ENCODE measurements at places on chromosomes 7 and 10. TPM values are rescaled to one million over a fixed set of nuclear protein-coding genes. Genes with fewer than 3 reads are reported as not detected.

DNA sequence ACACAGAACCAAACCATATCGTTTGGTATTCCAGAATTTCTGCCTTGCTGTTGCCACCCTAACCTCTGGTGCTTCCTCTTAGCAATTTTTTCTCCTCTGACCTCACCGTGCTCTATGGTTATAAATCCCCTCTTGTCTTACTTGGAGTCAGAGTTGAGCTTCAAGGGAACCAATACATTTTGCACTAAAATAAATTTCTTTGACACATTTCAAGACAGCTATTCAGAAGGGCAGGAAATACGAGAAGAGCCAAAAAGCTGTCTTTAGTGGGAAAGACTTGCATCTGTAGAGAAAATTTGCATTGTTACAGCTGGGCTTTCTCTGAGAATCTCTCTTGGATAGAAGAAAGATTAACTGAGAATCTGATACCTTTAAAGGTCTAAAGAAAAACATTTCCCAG lies 14.5 kb upstream of the AKR1C2 start:
- H3K27ac ChIP-seq = no peak overlapping the region
- no peak overlapping the region for H3K4me3 ChIP-seq
- H3K36me3 ChIP-seq = no peaks in the 10 kb centered on the region
- H3K4me1 ChIP-seq = no peaks in the 10 kb centered on the region
- DNase-seq = no peak

GRCh38 chr10:16987206-16987621 lies 142.4 kb downstream of the CUBN start:
- no peaks in the 10 kb centered on the region for H3K27me3 ChIP-seq
- H3K36me3 ChIP-seq = no peaks in the 10 kb centered on the region
- H3K4me3 ChIP-seq = no peak overlapping the region
- peaks cover 52% of the 10 kb centered on the region for H3K4me1 ChIP-seq

- no peaks in the 10 kb centered on the region for H3K27me3 ChIP-seq
- DNase-seq = no peak
- H3K4me3 ChIP-seq = no peak overlapping the region
- no peaks in the 10 kb centered on the region for H3K4me1 ChIP-seq
Measured at GRCh38 chr10:120641695-120642094, 184.7 kb downstream of the PLPP4 start.

GRCh38 chr10:132910901-132911785 lies 31.2 kb downstream of the CFAP46 start:
- H3K36me3 ChIP-seq = no peaks in the 10 kb centered on the region
- no peak overlapping the region for H3K4me3 ChIP-seq
- no peak for DNase-seq
- H3K4me1 ChIP-seq = no peaks in the 10 kb centered on the region
- no peaks in the 10 kb centered on the region for H3K27me3 ChIP-seq
- no peak overlapping the region for H3K27ac ChIP-seq

- H3K4me1 ChIP-seq = peaks cover 23% of the 10 kb centered on the region
- DNase-seq = no peak
- peaks cover 10% of the 10 kb centered on the region for H3K36me3 ChIP-seq
- H3K27me3 ChIP-seq = no peaks in the 10 kb centered on the region
- H3K27ac ChIP-seq = no peak overlapping the region
- no peak overlapping the region for H3K4me3 ChIP-seq
Measured at GRCh38 chr7:130296221-130296951, 3.4 kb downstream of the CPA4 start.

The ZNF746 gene
- 22.2 TPM for total RNA-seq

DNA sequence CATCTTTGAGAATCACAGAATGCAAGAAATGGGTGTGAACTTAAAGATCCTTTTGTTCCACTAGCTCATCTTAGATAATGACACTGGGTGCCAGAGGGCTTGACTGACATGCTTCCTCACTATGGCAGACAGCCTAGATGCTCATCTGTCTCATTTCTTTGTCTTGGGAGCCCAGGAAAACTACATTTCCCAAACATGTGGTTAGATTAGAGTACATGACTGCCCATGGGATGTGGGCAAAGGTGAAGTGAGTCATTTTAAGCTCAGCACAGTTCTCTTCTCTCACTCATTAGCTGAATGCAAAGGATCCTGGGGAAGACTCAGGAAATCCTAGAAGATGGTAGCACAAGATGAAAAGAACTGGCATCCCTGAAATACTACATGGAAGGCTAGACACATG lies 32.5 kb upstream of the TBX20 start:
- no peak overlapping the region for H3K4me3 ChIP-seq
- no peaks in the 10 kb centered on the region for H3K4me1 ChIP-seq
- DNase-seq = no peak
- H3K27me3 ChIP-seq = no peaks in the 10 kb centered on the region

DNA sequence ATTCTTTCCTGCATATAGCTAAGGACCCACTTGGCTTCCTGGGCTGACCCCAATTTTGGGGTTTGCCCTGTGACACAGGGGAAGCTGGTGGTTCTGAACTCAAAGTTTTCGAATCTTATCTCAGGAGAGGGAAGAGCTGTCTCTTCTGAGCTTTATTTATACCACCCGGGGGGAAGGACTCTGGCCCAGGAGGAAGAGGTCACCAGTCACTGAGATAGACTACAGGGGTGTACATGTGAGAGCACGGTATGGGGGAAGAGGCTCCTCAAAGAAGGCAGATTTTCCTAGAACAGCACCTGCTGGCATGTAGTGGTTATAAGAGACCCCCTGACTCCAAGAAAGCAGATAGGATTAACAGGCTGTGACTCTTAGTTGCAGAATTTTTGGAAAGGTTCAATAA lies 101.8 kb upstream of the ELMO1 start:
- no peaks in the 10 kb centered on the region for H3K4me1 ChIP-seq
- H3K4me3 ChIP-seq = no peak overlapping the region
- no peak overlapping the region for H3K27ac ChIP-seq
- no peak for DNase-seq

The BTBD16 gene
- not detected for total RNA-seq

The KCTD7 gene
- total RNA-seq = 6.0 TPM

GRCh38 chr7:47195641-47196040 lies 386.3 kb downstream of the TNS3 start:
- H3K36me3 ChIP-seq = no peaks in the 10 kb centered on the region
- DNase-seq = no peak
- H3K4me3 ChIP-seq = no peak overlapping the region
- H3K4me1 ChIP-seq = no peaks in the 10 kb centered on the region

DNA sequence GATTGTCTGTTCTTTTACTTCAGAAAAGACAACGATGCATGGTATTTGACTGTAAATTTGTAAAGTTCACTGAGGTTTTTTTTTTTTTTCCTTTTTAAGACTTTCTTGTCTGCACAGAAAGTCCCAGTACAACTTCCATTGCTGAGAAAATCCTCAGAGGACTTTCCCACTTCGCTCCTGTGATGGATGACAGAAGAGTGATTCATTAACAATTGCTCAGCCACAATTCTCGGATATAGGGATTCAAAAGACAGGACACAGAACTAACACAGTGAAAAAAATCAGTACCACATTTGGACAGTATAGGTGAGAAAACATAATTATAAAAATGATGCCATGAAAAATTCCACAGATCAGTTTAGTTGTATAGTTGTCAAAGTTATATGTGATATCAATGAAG lies 48.0 kb downstream of the SEC23IP start:
- H3K27ac ChIP-seq = 0 out of 2 replicates have a peak overlapping the region, but pooled peaks have one; percentile 18
- peaks cover 14% of the 10 kb centered on the region for H3K4me1 ChIP-seq
- no peak overlapping the region for H3K4me3 ChIP-seq
- DNase-seq = no peak
- H3K27me3 ChIP-seq = no peaks in the 10 kb centered on the region

GRCh38 chr7:1176891-1177373 lies 16.9 kb upstream of the ZFAND2A start:
- peak; percentile 81 for DNase-seq
- no peak overlapping the region for H3K4me3 ChIP-seq
- peaks cover 13% of the 10 kb centered on the region for H3K4me1 ChIP-seq
- no peaks in the 10 kb centered on the region for H3K36me3 ChIP-seq

- no peaks in the 10 kb centered on the region for H3K27me3 ChIP-seq
- H3K4me3 ChIP-seq = no peak overlapping the region
- H3K27ac ChIP-seq = no peak overlapping the region
- no peaks in the 10 kb centered on the region for H3K36me3 ChIP-seq
- H3K4me1 ChIP-seq = no peaks in the 10 kb centered on the region
- DNase-seq = no peak
Measured at GRCh38 chr10:5840314-5841307, 27.4 kb upstream of the GDI2 start.

- H3K4me1 ChIP-seq = no peaks in the 10 kb centered on the region
- no peak overlapping the region for H3K4me3 ChIP-seq
- no peaks in the 10 kb centered on the region for H3K27me3 ChIP-seq
- DNase-seq = no peak
- no peaks in the 10 kb centered on the region for H3K36me3 ChIP-seq
- no peak overlapping the region for H3K27ac ChIP-seq
Measured at GRCh38 chr7:128889121-128889520, 21.4 kb downstream of the KCP start.

GRCh38 chr10:102673819-102674511 lies 29.7 kb downstream of the TRIM8 start:
- no peaks in the 10 kb centered on the region for H3K36me3 ChIP-seq
- H3K27ac ChIP-seq = peak overlapping the region; percentile 10
- H3K27me3 ChIP-seq = no peaks in the 10 kb centered on the region
- H3K4me3 ChIP-seq = no peak overlapping the region
- DNase-seq = peak; percentile 42

DNA sequence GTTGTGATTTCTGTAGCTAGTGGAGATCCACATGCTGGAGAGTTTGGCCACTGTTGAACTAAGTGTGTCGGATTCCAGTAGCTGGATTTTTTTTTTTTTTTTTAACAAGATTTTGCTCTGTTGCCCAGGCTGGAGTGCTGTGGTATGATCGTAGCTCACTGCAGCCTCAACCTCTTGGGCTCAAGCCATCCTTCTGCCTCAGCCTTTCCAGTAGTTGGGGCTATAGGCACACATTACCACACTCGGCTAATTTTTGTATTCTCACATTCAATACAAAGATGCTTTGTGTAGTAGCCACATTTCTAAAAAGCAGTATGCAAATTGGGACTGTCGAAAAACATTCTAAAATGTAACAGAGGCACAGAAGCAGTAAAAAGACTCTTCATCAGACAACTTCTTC lies 63.5 kb downstream of the RABGEF1 start:
- H3K4me3 ChIP-seq = no peak overlapping the region
- no peaks in the 10 kb centered on the region for H3K4me1 ChIP-seq
- DNase-seq = no peak
- H3K27me3 ChIP-seq = no peaks in the 10 kb centered on the region
- no peak overlapping the region for H3K27ac ChIP-seq
- H3K36me3 ChIP-seq = peaks cover 76% of the 10 kb centered on the region

DNA sequence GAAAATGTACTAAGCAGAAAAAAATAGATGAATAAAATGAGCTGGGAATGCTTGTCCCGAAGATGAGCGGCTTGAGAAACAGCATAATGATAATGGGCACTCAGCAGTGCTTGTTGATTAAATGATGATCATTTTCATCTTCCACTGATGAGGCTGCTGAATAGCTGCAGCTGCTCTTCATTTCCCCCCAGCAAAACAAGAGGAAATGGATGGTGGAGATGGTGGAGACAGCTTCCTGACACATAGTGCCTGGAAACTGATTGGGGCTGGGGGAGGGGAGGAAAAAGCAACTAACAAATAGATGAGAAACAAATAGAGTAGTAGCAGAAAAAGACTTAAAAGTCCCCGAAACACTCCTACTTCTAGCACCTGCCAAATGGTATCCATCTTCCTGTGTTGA lies 41.4 kb downstream of the MRC1 start:
- no peak overlapping the region for H3K27ac ChIP-seq
- H3K4me3 ChIP-seq = no peak overlapping the region
- no peaks in the 10 kb centered on the region for H3K27me3 ChIP-seq
- no peak for DNase-seq
- no peaks in the 10 kb centered on the region for H3K36me3 ChIP-seq

The TASOR2 gene
- total RNA-seq = 55.3 TPM

The GRB10 gene
- total RNA-seq = 1.3 TPM

- H3K27me3 ChIP-seq = no peaks in the 10 kb centered on the region
- no peak for DNase-seq
- H3K27ac ChIP-seq = no peak overlapping the region
- H3K4me1 ChIP-seq = no peaks in the 10 kb centered on the region
- H3K4me3 ChIP-seq = no peak overlapping the region
Measured at GRCh38 chr7:79590916-79591623, 137.6 kb upstream of the MAGI2 start.

The FEZF1 gene
- not detected for total RNA-seq

The CYP3A7 gene
- total RNA-seq = not detected

GRCh38 chr10:104255311-104255981 lies 754 bp downstream of the GSTO1 start:
- peaks cover 32% of the 10 kb centered on the region for H3K4me1 ChIP-seq
- peaks cover 50% of the 10 kb centered on the region for H3K36me3 ChIP-seq
- no peak for DNase-seq
- peak overlapping the region; percentile 77 for H3K27ac ChIP-seq
- H3K27me3 ChIP-seq = no peaks in the 10 kb centered on the region

The LIPK gene
- not detected for total RNA-seq

DNA sequence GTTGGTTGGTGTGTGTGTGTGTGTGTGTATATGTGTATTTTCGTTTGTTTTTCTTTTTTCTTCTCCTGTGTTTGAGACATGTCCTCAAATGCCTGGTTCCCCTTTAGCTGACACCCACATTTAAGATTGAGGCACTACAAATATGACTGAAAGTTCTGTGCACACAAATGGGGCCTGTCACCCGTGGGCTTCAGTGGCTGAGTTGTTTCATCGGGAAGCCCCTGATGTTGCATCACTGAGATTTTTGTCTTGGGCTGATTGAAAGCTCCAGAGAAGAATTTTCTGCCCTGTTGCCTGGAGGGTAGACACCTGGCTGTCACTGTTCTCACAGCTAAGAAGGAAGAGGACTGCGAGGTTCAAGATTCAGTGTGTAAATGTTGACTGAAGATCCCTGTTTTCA lies 283.8 kb upstream of the C7orf33 start:
- no peak overlapping the region for H3K4me3 ChIP-seq
- no peaks in the 10 kb centered on the region for H3K36me3 ChIP-seq
- no peak overlapping the region for H3K27ac ChIP-seq
- no peak for DNase-seq
- H3K27me3 ChIP-seq = no peaks in the 10 kb centered on the region

The PPP3CB gene
- 25.1 TPM for total RNA-seq

The CHST3 gene
- 15.8 TPM for total RNA-seq

GRCh38 chr10:50469288-50469687 lies 154.5 kb downstream of the SGMS1 start:
- H3K27ac ChIP-seq = no peak overlapping the region
- no peak for DNase-seq
- H3K27me3 ChIP-seq = no peaks in the 10 kb centered on the region
- no peaks in the 10 kb centered on the region for H3K36me3 ChIP-seq
- H3K4me3 ChIP-seq = no peak overlapping the region

- no peaks in the 10 kb centered on the region for H3K27me3 ChIP-seq
- H3K27ac ChIP-seq = 0 out of 2 replicates have a peak overlapping the region, but pooled peaks have one; percentile 8
- no peak for DNase-seq
Measured at GRCh38 chr7:27663989-27664331, 1.3 kb upstream of the HIBADH start.

The SYT15B gene
- 9.3 TPM for total RNA-seq

- no peaks in the 10 kb centered on the region for H3K4me1 ChIP-seq
- 0 out of 2 replicates have a peak, but pooled peaks cover 2% of the 10 kb centered on the region for H3K27me3 ChIP-seq
- H3K4me3 ChIP-seq = no peak within 1 kb of the TSS
- no peak within 1 kb of the TSS for H3K27ac ChIP-seq
- no peaks in the 10 kb centered on the region for H3K36me3 ChIP-seq
Measured at GRCh38 chr10:96271016-96271815, at the start of gene BLNK. Gene BLNK, minus strand, starts transcription at chr10:96271569. Its CDS starts 171 bp downstream, at chr10:96271398.
